ENCODE measurements at places on chromosomes 5 and 9.

DNA sequence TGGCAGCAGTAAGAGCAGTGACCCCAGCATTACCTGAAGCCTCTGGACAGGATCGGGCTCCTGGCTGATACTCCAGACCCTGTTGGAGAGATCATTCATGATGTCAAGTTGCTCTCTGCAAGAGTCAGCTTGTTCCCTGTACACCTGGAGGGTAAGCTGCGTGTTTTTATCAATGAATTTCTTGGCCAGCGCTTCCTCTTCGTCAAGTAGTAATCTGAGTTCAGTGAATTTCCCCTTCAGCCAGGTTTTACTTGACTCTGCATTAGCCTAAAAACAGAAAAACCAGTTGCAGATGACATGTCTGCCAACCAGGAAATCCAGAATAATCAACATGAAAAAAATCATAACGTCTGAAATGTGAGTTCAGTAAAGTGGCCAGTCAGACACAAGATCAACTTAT is 19.1 kb downstream of the TRIM14 start:
- DNase-seq, result no peak

DNA sequence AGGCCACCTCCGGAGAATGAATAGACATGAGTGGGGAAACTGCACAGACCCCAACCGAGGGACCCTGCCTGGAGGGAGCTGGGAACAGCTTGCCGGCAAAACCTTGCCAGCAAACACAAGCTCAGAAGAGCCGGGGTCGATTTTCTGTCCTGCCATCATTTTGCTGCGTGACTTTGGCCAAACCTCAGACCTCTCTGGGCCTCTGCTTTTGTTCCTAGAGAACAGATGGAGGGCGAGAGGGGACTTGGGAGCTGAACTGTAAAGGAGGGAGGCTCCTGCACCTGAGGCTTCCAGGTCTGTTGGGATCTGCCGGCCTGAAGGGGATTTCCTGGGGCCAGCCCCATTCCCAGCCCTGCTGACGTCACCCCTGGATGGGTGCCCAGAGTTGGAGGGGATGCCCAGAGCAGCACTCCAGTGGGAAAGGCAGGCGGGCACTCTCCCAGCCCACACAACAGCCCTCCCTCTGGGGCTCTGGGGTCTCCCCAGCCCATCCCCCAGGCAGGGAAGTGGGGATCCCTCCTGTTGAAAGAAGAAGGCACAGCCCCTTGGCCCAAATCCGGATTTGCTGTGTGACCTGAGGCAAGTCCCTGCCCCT is 40.4 kb upstream of the SYNPO start:
- no peak for DNase-seq

GRCh38 chr9:12183321-12183720 is 509.9 kb upstream of the TYRP1 start:
- DNase-seq, result no peak

GRCh38 chr9:124343533-124344290 is 71.5 kb downstream of the PSMB7 start:
- no peak for DNase-seq

DNA sequence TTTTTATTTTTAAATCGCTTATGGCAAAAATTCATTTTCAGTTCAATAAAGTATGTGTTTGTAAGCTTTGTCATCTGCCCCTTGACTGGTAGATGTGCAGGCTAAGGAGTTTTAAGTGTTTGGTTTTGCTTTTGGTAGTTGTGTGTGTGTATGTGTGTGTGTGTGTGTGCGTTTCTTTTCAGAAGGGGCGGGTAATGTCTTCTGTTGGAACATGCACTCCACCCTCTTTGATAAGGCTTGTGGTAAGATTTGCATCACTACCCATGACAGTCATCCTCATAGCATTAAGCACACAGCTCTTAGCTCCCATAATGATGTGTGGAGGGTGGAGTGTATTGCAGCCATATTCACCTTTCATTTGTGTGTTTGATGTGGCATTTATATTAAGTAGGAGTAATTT is 92.1 kb upstream of the FSD1L start:
- peak; percentile 29 for DNase-seq

GRCh38 chr5:1648806-1649205 is 125.0 kb upstream of the LPCAT1 start:
- no peak for DNase-seq

DNA sequence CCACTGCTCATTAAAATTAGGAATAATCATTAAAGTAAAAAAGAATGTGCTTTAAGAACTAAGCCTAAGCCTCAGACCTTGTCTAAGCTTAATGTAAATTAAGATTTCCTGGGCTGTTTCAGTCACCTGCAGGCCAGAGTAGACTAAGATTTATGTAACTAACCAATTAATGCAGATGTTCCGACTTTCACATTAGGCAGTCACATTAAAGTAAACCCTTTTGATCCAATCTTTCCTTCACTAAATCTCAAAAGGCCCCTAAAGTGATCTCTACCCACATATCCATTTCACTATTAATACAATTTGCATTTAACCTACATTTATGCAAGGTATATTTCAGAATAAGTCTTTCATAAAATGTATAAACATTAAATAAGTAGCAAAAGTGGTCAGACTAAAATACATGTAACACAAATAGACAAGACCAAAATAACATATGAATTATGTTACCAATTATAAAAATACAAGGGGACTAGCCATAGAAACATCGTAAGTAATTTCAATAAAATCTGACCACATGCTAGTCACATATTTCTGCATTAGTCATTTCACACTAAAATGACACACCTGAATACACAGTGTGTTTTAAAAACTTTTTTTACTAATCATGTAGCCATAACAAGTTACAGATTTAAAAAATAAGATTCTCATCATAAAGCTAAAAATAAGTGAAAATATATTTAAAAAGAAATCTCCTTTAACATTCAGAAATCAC is 7.7 kb downstream of the NR3C1 start:
- DNase-seq, result no peak

- no peak for DNase-seq
These were observed 16.8 kb downstream of the AFAP1L1 start for GRCh38 chr5:149288436-149288835.

- DNase-seq, result no peak
These were observed 12.8 kb downstream of the AMBP start for GRCh38 chr9:114065304-114065703.

GRCh38 chr5:143314659-143315058 is 88.8 kb downstream of the NR3C1 start:
- DNase-seq, result no peak

- no peak for DNase-seq
These were observed 254.2 kb downstream of the TRIM32 start for GRCh38 chr9:116941266-116941665.

DNA sequence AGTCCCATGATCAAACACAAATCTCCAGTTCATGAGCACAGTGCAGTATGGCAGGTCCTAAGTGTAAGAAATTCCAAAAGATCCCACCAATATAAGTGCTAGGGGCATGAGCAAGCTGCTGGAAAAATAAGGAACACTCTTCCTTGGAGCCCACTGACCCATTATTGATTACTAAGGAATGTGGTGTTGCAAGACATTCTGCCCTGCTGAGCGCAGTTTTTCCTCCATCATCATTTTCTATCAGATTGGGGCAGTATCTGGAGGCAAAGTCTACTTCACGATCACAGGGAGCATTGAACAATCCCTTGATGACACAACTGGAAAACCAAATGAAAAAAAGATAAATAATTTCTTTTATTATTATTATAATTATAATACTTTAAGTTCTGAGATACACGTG is 129.2 kb downstream of the UGCG start:
- DNase-seq, result no peak

GRCh38 chr5:76376148-76376865 is 26.8 kb upstream of the IQGAP2 start:
- peak; percentile 44 for DNase-seq

DNA sequence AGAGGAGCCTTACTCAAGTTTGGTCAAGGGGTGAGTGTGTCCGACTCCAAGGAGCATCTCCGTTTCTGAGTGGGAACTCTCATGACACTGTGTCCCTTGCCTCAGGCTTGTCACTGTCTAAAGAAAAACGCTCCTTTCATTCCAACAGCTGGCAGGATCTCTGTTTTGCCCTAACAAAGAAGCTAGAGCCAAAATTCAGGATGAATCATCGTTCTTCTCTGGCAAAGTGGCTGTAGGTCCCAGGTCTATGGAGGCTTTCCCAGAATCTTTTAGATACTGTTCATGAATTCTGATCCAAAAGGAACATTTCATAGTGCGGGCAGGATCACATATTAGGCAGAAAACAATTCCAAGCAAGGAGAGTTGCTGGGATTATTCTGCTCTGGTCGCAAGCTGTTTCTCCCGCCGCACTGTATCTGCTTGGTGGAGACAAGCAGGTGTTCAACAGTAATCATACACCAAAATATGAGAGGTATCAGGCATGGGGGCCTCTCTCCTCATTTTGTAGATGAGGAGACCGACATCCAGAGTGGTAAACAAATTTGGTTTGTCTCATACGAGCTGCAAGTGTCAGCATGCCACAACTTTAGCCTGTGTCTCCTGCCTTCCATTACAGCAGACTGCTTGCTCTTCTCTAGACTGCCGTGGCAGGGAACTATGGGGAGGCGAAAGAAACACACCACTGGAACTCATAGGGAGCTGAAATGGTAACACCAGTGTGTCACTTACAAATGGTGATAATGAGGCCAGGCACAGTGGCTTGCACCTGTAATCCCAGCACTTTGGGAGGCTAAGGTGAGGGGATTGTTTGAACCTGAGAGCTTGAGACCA is 72.6 kb downstream of the ENTREP1 start:
- no peak for DNase-seq
